ENCODE measurements at places on chromosomes 12 and 14. TPM values are rescaled to one million over a fixed set of nuclear protein-coding genes. Genes with fewer than 3 reads are reported as not detected.

DNA sequence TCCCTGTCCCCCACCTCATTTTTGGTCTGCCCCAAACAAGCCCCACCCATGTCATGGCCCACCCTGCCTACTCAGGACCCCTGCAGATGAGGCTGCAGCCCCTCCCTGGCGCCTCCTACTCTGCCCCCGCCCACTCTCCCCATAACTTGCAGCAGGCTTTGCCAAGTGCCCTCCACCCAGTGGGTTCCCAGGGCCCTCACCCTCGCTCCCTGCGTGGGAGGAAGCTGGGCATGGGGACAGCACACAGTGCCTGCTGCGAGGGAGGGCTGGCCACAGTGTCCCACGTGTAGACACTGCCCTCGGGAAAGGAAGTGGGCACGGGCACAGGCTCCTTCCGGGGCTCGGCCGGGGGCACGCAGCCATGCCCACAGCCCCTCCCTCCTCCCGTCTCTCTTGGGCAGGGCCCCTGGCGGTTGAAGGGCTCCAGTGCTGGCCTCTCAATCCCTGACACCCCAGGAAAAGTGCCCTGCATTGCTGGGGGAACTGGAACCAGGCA lies 9.4 kb downstream of the AKT1 start:
- DNase-seq: no peak

DNA sequence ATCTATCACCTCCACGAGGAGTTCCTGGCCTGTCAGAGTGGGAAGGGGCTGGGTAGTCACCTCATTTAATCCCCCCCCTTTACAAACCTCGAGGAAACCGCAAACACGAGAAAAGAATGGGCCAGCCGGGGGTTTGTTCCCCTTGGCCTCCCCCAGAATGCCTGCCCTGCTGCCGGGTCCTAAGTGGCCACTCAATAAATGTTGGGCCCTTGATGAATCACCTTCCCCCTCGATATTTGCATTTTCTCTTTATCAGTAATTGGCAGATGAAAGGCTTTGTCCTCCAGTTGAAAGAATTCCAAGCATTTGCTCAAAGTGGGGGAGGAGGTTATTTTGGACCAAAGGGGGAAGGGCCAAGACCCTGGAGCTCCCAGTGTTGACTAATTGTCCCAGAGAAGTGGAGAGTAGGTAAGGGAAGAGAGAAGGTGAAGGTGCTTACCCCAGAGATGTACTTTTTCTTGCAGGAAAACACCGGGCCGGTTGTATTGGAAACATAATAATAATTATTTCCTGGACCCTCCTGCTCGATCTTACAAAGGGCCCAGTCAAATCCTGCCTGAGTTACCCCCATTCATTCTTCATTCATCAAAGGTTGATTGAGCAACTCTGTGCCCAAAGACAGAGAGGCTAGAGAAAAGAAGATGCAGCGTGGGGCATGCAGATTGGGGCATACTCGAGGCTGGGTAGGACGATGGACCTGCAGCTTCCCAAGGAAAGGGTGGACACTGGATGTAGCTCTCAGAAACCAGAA lies 1.9 kb upstream of the KDM2B start:
- peak; percentile 54 for DNase-seq

DNA sequence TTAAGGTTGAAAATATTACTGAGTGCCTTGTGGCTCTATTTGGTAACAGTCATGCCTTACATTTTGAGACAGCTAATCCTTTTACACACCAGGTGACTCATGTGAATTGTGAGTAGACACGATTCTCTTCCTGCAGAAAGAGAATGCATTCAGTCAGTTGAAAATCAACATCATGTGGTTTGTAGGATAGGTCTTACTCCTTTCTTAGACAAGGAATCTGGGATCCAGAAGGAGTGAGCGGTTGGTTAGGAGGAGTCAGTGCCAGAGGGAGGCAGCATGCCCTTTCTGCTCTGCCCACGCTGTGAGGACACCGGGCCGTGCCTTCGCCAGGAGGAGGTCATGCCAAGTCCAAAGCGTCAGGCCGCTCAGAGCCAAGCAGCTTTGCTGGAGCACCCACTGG lies 47.6 kb downstream of the TRAF3 start:
- no peak for DNase-seq

- no peak for DNase-seq
Observed at GRCh38 chr14:105328070-105328677, 13.6 kb downstream of the PACS2 start.

The SSPN gene
- polyA plus RNA-seq: 3.2 TPM

DNA sequence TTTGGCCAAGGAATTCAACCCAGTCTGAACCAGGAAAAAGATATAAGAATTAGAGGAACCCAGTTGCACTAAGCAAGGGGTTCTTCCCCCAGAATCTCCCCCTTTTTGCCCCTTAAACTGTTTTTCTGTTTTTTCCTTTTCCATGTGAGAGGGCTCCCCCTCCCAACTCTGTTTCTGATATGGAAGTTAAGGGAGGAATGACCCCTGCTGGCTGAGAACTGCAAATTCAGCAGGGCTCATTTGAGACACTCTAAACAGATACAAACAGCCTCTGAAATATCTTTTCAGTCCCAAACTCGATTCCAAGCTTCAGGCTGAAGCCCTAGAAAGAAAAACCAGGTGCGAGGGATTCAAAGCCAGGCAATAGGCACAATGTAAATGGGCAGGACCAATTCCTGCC lies 132.7 kb downstream of the SLC41A2 start:
- DNase-seq: no peak
